Natural killer cell treated with Interleukin-12 subunit alpha and Interleukin-12 subunit beta and Interleukin-15 and Interleukin-18, amount 100 ng/mL, for 72 hours (primary cell): ENCODE measurements at places on chromosomes 2 and 18.

DNA sequence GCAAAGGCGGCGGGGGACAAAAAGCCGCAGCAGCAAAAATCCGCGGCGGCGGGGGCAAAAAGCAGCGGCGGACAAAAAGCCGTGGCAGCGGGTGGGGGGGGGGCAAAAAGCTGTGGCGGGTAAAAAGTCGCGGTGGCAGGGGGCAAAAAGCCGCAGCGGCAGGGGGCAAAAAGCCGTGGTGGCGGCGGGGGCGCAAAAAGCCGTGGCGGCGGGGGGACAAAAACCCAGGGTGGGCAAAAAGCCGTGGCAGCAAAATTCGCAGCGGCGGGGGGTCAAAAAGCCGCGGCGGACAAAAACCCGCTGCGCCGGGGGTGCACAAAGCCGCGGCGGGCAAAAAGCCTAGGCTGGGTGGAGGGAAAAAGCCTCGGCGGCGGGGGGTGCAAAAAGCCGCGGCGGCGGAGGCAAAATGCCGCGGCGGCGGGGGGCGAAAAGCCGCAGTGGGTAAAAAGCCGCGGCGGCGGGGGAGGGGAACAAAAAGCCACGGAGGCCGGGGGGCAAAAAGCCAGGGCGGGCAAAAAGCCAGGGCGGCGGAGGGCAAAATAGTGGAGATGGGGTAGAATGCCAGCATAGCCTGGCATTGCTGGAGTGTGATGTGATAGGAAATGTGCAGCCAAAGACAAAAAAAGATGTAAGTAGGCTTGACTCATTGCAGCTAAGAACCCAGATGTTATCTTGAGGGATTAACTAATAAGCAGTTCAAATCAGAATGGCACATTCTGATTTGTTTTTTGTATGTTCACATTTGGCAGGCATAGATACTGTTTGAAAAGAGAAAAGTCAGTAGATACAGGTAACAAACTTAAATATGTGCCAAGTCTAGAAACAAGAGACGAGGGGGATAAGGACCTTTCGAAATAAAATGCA lies 1076.3 kb downstream of the RPIA start:
- DNase-seq: no peak

GRCh38 chr2:1973636-1974035 lies 229.3 kb upstream of the PXDN start:
- DNase-seq: no peak

- DNase-seq: no peak
These were observed 6.3 kb downstream of the MTERF4 start for GRCh38 chr2:241095594-241096290.

- peak; percentile 57 for DNase-seq
These were observed 71.7 kb downstream of the GALNT14 start for GRCh38 chr2:31066551-31066950.

- peak; percentile 32 for DNase-seq
These were observed 13.6 kb downstream of the B3GNT2 start for GRCh38 chr2:62209427-62209991.

GRCh38 chr2:105261061-105261460 lies 19.5 kb downstream of the GPR45 start:
- no peak for DNase-seq

DNA sequence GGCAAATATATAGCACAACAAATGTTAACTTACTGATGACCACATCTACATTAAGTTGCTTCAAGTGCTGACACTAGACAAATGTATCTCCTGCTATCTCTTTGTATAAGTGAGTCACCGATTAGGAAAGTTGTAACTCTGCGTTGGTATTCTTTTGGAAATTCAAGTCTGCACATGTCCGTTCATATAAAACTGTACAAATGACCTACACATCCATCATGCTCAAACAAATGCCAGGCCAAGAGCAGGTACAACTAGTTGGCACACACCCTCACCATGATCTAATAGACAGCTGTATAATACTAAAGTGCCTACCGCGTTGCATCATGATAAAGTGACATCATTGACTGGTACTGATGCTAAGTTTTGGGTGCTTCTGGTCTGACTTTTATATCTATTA lies 141.1 kb downstream of the RBMS1 start:
- no peak for DNase-seq

GRCh38 chr2:216571909-216572513 lies 61.2 kb upstream of the IGFBP2 start:
- no peak for DNase-seq

GRCh38 chr2:74333175-74333574 lies 10.0 kb downstream of the SLC4A5 start:
- DNase-seq: no peak

- no peak for DNase-seq
These were observed 2067.7 kb downstream of the SUCLG1 start for GRCh38 chr2:82391386-82391785.

- no peak for DNase-seq
These were observed 83.0 kb downstream of the ACSL3 start for GRCh38 chr2:222943820-222944219.

- DNase-seq: no peak
These were observed 60.1 kb upstream of the IL1RL1 start for GRCh38 chr2:102251042-102251848.

DNA sequence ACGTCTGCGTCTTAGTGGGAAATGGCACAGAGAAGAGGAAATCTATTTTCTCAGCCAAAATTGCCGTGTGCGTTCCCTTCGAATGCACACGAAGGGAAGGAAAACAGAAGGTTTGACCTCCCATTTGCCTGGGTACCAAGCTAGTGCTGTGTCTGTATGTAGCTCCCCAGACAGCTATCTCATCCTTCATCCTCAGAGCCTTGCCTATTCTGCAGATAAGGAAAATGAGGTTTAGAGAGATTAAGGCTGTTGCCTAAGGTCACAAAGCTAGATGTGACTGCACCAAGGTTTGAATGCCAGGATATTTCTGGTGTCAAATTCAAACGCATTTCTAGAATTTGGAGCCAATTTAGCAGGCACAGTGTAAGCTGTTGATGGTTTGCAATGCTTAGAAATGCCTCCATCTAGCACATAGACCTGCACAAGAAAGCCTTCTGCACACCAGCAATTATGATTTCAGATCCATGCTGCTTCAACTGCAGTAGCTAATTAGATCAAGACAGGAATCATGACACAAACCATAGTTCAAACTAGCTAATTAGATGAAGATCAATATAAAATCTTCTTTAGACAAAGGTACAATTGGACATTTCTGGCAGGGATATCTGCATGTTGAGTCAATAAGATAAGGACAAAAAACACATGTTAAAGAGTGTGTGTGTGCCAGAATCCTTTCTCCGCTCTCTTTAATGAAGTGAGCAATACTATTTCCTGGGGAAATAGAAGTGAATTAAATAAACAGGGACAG lies 115.1 kb downstream of the CMPK2 start:
- DNase-seq: no peak

DNA sequence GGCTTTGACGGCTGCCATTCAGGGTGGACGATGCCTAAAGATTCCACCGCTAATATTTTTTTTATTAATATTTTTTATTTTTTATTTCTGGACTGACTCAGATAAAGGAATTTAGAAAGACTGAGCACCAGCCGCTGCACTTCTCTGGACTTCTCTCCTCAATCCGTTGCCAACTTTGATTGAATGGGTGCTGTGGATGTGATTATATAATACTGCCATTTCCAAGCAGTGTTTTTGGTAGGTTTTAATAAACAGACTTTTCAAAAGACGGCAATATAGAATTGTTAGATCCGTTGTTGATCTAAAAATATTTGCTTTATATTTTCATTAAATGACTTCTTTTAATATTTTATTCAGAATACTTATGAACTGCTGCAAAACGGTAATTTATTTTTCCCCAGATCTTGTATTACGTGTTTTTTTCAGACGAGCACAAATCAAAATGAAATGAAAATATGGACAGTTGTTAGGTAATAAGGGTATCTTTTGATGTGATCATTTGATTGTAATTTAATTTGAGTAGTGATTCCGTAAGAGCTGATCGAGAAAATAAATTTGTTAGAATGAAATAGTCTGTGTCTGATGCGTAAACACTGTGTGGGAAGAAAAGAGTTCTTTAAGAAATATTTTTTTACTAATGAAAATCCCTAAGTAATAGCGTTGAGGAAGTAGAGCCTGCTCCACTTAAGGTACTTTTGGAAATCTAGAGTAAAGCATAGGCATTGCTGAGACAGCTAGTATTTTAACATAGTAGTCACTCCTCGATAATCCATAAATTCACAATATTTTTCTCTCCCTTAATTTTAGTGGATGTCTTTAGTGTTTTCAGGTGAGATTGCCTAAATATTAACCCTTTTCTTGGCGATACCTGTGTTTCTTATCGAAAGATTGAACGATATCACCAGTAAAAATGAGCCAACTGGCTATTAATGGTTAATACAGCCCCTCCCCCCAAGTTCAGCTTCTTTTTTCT lies 4.4 kb downstream of the POU3F3 start:
- DNase-seq: no peak

DNA sequence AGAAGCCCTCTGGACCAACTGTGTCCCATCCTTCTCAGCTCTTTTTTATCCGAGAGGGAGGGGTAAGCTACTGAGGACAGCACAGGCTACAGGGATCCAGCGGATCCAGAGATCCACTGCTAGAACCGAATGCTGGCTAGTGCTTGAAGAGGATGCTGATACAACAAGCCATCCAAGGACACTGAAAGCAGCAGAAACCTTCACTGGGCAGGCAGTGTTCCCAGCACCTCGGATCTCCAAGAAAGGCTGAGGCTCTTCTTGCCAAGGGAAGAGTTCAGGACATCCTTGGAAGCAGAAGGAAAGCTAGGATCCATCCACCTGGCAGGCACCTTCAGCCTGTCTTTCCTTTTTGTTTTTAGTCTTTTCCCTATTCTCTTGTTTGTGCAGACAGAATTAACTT lies 13.2 kb upstream of the FHOD3 start:
- no peak for DNase-seq

DNA sequence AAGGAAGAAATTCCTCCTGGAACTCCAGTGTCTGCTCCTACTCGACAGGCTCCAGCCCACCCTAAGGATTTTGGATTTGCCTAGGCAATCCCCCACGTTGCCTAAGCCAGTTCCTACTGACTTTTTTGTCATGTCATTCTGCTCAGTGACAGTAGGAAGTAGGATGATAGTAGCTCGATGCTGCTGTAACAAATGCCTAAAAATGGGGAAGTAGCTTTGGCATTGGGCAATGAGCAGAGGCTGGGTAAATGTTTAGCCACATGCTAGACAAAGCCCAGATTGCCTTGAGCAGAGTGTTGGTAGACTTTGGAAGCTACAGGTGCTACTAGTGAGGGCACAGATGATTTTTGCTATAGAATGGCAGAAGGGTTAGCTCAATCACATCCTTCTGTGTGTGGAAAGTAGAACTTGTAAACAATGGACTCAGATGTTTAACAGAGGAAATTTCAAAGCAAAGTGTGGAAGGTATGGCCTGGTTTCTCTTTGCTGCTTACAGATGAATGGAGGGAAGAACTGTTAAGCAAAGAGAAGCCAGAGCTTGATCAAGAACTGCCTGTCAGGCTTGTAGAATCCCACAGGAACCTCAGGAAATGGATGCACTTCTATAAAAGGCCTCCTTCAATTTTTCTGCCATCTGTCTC lies 154.8 kb downstream of the RNF144A start:
- no peak for DNase-seq

DNA sequence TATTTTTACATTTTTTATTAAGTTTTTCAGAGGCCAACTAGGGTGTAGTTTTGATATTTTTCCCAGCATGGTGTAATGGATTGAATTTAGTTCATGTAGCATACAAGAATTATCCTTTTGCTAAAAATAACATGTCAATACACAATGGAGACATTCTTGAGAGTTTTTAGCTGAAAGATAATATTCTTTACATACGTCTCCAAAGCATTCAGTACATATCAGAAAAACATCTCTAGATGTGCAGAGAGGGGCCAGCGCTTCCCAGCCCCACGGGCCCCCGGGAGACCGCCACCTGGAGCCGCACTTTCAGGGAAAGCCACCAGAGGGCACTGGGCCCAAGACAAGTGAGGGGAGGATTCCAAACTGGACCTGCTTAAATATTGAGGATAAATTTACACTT lies 499.4 kb downstream of the GALR1 start:
- DNase-seq: no peak

- DNase-seq: peak; percentile 53
These were observed 2.4 kb downstream of the RNPEPL1 start for GRCh38 chr2:240570531-240571313.

DNA sequence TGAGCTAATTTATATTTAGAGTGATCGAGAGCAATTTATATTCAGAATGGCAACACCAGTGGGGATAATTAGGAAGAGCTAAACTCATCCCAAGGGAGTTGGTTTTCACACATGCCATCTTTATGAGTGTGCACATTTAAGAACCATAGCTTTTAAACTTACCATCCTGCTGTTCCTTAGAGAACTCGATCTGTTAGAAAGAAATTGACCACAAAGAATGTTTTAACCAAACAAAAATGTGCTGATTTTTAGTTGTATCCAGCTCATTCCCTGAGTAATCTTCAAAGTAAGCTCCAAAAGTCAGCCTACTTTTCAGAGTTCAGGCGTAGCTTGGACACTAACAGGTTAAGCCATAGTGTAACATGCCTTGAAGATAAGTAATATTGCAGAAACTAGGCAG lies 12.6 kb downstream of the MYL1 start:
- DNase-seq: no peak

GRCh38 chr18:54161267-54161666 lies 63.2 kb downstream of the MBD2 start:
- DNase-seq: no peak

- no peak for DNase-seq
These were observed 198.1 kb downstream of the MCFD2 start for GRCh38 chr2:46717344-46718121.

DNA sequence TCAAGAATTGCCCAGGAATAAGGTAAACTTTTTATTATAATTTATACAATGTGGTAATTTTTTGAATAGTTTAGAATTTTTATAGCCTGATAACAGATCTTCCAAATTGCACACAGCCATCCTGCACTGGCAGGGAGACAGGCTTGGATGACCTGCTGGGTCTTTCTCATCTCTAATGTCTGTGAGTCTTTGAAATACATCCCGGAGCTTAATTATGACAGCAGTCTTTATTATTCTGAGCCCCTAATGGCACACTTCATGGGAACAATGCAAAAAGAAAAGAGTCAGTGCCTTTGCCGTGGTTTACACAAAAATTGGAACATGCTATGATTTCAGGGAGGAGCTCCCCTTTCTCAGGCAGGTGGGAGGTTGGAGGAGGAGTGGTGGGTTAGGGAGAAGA lies 71.0 kb downstream of the TMEM182 start:
- no peak for DNase-seq

DNA sequence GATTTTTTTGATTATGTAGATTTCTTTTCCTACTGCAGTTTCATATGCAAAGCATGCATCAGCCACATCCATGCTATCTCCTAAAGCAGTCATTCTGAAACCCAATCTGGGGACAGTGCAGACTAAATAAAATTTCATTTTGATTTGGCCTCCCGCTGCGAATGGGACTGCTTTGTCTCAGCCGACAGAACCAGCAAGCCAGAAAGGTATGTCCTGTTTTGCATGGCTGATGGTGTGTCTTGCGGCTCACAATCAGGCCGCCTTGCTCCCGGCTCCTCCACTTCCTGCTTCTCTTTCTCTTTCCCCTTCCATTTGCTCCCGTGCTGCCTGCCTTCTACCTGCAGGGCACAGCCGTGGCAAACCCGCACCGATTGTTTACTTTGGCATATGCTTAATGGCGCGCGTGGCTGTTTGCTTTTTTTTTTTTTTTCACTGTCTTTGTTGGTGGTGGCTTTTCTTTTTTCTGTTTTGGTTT lies 419.6 kb upstream of the POU3F3 start:
- DNase-seq: no peak
